ENCODE measurements at places on chromosomes 1 and 21.

- no peak for DNase-seq
These were observed 156.5 kb upstream of the BRINP3 start for GRCh38 chr1:190634134-190634533.

GRCh38 chr1:155226910-155227260, 18.4 kb downstream of the MTX1 start:
- no peak for DNase-seq

- DNase-seq = no peak
These were observed 44.4 kb downstream of the HHAT start for GRCh38 chr1:210372931-210373627.

GRCh38 chr21:42925114-42925926, at the start of gene ERVH48-1:
Gene ERVH48-1, minus strand, starts transcription at chr21:42925630. Its CDS starts 6,624 bp downstream, at chr21:42919006.
- DNase-seq = peak; percentile 22

DNA sequence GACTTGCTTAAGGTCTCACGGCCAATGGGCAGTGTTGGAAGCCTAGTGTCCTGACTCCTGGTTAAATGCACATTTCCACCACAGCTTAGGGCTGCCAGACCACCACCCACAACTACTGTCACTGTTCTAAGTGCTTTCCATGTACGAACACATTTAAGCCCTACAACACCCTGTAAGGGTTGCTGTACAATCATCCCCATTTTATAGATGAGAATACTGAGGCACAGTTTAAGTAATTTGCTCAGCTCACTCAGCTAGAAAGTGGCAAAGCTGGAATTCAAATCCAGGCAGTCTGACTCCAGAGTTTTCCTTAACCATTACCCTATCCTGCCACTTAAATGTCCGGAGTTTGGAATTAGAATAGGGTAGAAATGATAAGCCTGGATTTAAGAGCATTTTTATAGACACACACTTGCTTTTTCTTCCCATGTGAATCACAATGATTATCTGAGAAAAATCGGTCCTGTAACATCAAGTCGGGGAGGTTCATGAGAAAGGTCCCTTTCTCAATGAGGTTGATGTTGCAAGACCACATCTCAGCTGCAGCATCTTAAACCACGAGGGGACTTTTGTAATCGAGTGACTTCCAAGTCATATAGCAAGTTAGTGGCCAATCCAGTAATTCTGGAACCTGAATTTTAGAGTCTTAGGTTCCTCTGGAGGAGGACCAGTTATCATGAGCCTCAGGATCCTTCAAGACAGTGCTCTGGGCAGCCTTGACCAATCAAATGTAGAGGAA, 8.6 kb downstream of the E2F2 start:
- no peak for DNase-seq

DNA sequence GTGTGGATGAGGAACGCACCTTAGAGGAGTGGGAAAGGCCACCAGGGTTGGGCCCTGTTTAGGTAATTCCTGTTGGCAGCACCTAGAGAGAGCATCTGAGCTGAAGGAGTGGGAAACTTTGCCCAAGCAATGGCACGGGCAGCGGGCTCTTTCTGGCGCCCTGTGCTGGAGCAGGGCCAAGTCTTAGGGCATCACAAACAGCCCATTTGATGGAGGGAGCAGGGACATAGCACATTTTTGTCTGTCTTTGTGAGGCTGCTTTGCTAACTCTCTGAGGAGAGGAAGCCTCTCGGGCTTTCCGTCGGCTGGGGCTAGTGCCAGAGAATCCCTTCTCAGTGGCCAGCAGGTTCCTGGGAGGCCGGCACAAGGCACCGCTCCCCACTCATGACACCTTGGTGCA, 22.5 kb upstream of the CNTN2 start:
- no peak for DNase-seq

GRCh38 chr1:29145739-29146437, 22.2 kb upstream of the TMEM200B start:
- DNase-seq = no peak

DNA sequence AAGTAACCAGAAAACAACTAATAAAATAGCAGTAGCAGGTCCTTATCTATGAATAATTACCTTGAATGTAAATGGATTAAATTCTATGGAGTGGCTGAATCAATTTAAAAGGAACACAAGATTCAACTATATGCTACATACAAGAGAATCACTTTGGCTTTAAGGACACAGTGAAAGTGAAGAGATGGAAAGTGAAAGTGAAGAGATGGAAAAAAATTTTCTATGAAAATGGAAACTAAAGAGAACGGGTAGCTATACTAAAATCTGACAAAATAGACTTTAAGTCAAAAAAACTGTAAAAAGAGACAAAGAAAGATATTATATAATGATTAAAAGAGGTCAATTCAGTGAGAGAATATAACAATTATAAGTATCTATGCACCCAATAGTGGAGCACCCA, 54.7 kb downstream of the C1orf185 start:
- no peak for DNase-seq

GRCh38 chr1:86258101-86258500, 101.5 kb upstream of the COL24A1 start:
- no peak for DNase-seq

- no peak for DNase-seq
These were observed 22.0 kb upstream of the RNF187 start for GRCh38 chr1:228465141-228465540.

GRCh38 chr1:64196074-64196870, 7.2 kb upstream of the UBE2U start:
- DNase-seq = no peak

DNA sequence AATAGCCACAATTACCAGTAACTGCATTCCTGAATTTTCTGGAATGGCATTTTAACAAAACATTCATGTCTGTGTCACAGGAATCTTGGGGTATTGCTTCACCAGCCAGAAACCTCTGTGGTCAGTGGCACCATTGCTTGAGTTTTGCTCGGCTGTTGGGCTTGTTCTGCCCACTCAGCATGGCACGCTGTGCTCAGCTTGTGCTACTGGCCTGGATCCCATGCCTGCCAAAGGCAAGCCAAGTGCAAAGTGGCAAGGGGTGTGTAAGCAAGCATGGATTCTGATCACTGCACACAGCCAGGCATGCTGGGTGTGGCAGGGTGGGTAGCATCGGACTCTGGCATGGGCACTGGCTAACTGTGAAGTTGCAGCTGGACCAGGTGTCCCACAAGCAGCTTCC, 1150.9 kb downstream of the MRPL39 start:
- DNase-seq = no peak

GRCh38 chr1:31405578-31406245, 7.3 kb upstream of the SERINC2 start:
- no peak for DNase-seq

- no peak for DNase-seq
These were observed 19.5 kb upstream of the CYP4X1 start for GRCh38 chr1:47003896-47004403.

GRCh38 chr1:25216123-25216522, 16.2 kb downstream of the SYF2 start:
- no peak for DNase-seq

GRCh38 chr1:237851210-237851845, 39.4 kb downstream of the ZP4 start:
- DNase-seq = no peak

DNA sequence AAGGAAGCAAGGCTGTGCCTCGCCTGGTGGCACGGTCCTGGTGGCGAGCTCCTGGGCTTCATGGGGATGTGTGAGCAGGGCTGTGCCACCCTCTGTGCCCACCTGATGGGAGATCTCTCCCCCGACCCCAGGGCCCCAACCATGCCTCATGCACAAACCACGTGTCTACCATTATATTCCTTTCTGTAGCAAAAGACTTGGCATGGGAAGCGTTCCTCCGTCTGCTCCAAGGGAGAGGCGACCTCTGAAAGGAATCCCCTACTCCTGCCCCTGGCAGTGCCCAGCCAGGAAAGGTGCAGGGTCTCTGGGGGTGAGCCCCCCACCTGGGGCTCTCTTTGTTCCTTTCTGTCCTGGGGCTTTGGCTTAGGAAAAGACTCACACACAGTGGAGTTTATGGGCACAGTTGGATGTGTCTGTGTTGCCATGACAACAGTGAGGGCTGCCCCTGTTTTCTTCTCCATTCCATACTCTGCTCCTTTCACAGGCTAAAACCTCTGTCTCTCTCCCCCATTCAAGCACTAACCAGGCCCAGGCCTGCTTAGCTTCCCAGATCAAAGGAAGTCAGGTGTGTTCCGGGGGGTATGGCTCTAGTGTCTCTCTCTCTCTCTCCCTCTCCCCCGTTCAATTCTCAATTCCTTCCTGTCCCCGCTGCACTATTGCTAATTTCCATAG, 21.4 kb upstream of the LRRN2 start:
- DNase-seq = no peak

GRCh38 chr1:10308001-10308400, 90.9 kb upstream of the PGD start:
- peak; percentile 16 for DNase-seq

GRCh38 chr1:72637593-72637992, 355.3 kb upstream of the NEGR1 start:
- no peak for DNase-seq

DNA sequence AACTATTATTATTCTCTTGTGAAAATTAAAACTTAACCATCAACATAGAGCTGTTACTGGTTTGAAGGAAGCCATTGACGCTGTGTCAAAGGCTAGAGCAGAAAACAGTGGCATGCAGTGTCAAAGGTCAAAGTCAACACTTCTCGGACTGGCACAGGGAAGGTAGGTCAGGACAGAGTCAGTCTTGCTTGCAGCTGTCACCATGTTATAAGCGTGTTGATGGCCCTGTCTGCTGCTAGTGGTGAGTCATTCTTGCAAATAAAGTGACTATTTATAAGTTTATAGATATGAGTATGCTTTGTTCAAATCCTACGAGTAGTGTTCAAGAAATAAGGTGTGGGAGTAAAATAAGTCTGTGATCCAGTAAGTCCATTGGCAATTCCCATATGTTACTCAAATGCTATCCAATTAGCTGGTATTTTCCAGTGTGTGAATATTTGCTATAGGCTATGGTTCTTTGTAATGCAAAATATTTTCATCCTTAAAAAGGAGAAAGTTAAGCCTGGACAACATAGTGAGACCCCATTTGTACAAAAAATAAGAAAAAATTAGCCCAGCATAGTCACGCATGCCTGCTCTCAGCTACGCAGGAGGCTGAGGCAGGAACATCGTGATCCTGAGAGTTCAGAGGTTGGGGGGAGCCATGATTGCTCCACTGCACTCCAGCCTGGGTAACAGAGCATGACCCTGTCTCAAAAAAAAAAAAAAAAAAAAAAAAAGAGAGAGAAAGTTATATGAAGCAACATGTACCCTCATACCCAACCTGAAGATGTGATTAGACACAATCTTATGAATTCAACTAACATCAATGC, 26.3 kb upstream of the TINAGL1 start:
- DNase-seq = no peak

- no peak for DNase-seq
These were observed 8.6 kb downstream of the BEND5 start for GRCh38 chr1:48767975-48768510.

GRCh38 chr1:41767534-41768525, 150.9 kb downstream of the HIVEP3 start:
- no peak for DNase-seq

GRCh38 chr1:220184506-220184905, 87.7 kb downstream of the RAB3GAP2 start:
- no peak for DNase-seq

- DNase-seq = no peak
These were observed 119.1 kb upstream of the GALNT2 start for GRCh38 chr1:229947968-229948367.

GRCh38 chr1:164805399-164805798, 246.4 kb downstream of the PBX1 start:
- DNase-seq = no peak

DNA sequence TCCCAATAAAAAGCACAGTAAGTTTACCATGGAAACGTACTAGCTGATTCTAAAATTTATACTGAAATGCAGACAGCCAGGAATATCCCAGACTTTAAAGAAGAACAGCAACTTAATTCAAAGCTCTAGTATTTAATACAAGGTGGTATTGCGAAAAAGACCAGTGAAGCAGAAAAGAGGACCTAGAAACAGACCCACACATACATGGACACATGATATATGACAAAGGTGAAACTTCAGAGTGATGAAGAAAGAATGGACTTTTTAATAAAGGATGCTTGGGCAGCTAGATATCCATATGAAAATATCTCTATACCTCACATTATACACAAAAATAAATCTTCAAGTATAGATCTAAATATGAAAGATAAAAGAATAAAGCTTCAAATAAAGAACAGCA, 62.6 kb downstream of the COP1 start:
- DNase-seq = no peak

DNA sequence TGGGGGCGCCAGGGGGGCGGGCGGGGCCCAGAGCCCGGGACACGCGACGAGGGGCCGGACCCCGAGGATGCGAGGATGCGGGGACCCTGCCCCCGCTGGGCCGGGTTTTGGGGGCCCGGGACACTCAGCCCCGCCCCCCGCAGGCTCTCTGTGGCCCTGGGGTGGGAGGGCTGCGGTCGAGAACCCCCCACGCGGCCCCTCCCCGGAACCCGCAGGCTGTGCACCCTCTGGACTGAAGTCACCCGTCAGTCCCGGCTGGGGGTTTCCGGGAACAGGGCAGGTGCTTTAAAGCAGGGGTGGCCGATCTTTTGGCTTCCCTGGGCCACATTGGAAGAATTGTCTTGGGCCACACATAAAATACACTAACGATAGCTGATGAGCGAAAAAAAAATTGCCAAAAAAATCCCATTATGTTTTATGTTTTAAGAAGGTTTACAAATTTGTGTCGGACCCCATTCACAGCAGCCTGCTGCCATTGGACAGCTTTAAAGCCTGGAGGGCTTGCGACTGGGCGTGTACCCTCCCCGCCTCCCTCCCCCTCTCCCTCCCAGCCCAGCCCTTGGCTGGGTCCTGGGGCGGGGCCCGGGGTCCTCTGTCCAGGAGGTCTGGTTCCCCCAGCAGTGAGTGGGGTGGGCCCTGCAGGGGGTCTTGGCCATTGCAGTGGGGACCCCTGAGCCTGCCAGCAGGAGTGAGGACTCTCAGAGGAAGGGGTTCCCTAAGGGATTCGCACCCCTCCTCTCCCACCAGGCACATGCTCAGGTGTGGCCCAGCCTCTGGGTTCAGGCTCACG, 21.6 kb upstream of the C1orf159 start:
- peak; percentile 89 for DNase-seq

GRCh38 chr1:108644984-108645383, 15.9 kb downstream of the HENMT1 start:
- DNase-seq = peak; percentile 45

DNA sequence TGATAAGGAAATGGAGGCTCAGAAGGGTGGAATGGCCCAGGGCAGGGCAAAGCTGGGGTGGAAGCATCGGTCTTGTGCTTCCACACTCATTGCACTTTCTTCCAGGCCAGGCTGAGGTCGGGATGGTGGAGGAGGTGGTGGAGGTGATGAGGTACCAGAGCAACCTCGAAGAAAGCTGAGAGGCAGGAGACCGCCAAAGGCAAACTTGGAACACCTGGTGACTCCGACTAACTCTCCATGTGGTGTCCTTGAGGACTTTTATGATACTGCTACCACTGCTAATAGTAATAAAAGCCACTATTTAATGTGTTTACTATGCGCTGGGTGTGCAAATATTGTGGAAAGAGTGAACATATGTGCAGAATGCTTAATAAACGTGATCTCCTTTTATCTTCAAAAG, 16.9 kb upstream of the BTG2 start:
- no peak for DNase-seq

GRCh38 chr1:229368347-229368746, 25.5 kb upstream of the CCSAP start:
- no peak for DNase-seq

GRCh38 chr21:35149698-35150097, 100.6 kb upstream of the RUNX1 start:
- no peak for DNase-seq

Data from CD4-positive, alpha-beta T cell treated with Interferon alpha-2 for 1 hour (primary cell).